BJ (cell line): ENCODE measurements at places on chromosomes 2 and 18.

- no peak for DNase-seq
Measured at GRCh38 chr18:23972453-23972852, 42.1 kb upstream of the TTC39C start.

GRCh38 chr2:20578266-20578894 lies 72.5 kb downstream of the HS1BP3 start:
- DNase-seq, result no peak

DNA sequence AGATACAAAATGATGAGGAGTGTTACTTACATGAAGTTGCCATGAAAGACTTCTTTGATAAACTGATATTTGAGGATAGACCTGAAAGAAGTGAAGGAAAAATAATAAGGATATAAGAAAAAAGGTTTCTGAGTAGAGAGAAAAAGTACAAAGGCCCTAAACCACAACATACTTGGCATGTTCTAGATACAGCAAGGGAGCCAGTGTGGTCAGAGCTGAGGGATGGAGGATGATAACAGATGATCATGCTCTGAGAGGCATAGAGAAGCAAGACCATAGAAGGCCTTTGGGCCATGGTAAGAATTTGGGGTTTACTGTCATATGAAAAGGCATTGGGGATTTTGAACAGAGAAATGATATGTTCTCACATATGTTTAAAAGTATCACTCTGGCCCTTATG lies 424.1 kb upstream of the CHST9 start:
- DNase-seq, result no peak

- DNase-seq, result peak; percentile 53
Measured at GRCh38 chr18:23032030-23032582, 99.0 kb downstream of the RBBP8 start.

DNA sequence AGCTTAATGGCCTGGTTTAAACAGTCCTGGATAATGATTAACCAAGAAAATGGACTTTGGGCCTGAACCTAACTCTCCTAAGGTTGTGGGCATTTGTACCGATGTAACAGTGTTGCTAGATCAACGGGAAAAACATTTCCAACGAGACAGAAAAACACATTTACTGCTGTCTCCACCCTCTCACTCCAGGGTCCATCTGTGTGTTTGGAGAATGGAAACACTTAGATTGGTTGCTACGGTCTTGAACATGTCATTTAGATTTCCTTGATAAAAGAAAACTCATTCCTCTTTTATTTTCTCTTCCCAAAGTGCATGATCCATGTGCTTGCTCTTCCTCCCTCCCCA lies 88.0 kb downstream of the SOCS6 start:
- DNase-seq, result no peak

- no peak for DNase-seq
Measured at GRCh38 chr2:9110893-9111569, 95.6 kb upstream of the ASAP2 start.

DNA sequence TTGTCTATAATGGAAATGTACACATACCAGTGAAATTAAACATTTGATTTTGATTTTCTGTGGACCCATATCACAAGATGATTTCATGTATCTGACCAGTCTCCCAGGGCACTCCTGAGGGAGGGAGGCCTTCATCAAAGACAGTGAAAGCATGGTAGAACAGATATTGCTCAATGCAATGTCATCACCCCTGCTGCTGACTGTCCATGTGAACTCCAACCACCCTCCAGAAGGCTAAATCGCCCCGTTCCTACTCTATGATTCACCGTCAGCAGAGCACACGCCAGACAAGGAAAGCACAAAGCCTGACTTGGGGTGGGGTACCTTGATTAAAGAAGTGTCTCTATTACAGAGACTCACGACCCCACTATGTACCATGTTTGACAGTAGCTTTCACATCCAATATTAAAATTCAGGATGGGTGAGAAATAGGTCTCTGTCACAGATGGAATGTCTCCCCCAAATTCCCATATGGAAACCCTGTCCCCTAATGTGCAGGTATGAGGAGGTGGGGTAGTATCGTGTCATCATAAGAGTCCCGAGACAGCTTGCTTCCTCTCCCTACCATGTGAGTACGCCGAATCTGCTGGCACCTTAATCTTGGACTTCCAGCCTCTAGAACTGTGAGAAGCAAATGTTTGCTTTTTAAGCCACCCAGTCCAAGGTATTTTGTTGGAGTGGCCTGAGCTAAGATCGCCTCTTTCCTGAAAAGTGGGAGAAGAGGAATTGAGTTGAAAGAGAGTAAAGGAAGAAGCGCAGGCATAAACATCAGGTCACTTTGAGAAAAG lies 42.4 kb downstream of the CYB5A start:
- no peak for DNase-seq

DNA sequence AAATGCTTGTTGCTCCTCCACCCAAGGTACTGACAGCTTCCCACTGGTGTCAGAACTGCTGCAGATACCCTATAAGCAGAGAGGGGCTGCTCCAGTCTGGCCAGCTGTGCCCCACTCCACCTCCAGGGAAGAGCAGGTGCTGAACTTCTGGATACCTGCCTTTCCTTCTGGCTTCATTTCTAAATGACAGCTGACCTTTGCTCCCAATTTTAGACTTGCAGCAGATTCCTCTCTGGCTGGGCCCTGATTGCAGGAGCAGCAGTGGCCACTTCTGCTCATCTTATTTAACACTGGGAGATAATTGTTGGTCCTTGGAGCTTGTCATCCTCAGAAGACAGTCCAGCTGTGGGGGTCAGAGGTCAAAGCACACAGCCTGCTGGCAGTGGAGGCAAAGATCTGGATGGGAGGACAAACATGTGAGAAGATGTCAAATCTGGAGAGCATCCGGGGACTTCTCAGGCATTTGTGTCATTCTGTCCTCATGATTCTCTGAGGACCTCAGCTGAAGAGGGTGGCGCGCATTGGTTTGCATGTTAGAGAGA lies 38.9 kb downstream of the SETBP1 start:
- DNase-seq, result no peak

GRCh38 chr2:216621292-216621691 lies 11.9 kb upstream of the IGFBP2 start:
- DNase-seq, result no peak

GRCh38 chr2:206040525-206040924 lies 45.4 kb downstream of the INO80D start:
- DNase-seq, result no peak

DNA sequence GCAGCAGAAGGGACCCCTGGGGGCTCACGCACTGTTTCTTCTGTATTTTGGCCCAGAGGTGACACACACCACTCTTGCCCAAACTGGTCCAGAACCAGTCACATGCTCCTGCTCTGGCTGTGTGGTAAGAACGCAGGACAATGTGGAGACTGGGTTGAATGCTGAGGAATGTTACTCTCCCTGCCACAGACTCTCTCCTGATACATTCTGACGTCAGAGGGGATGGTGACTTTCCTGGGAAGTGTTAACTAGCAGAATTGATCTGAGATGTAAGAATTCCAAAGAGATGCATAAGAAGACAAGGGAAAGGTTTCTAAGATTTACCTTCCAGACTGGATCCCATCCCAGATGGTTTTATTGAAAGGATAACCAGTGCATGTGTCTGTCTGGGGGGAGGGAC lies 100.8 kb downstream of the ASB1 start:
- DNase-seq, result peak; percentile 78

GRCh38 chr2:24400207-24400907 lies 40.0 kb upstream of the ITSN2 start:
- no peak for DNase-seq

DNA sequence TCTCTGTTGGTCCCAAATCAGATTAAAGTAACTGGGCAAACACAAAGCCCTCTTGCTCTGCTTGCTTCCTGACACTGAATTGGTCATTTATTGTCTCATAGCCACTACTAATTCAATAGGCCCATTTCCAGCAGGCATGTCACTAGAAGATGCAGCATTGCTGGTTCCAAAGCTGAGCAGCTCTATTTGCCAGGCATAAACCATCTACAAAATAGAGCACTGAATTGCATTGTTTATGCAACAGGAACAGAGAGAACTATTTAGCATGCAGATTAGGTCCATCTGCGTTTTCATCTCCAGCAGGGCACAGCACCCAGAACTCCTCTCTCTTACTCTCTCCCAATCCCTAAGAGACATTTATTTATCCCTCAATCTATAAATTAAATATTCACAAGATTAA lies 227.6 kb downstream of the SUCLG1 start:
- DNase-seq, result no peak

DNA sequence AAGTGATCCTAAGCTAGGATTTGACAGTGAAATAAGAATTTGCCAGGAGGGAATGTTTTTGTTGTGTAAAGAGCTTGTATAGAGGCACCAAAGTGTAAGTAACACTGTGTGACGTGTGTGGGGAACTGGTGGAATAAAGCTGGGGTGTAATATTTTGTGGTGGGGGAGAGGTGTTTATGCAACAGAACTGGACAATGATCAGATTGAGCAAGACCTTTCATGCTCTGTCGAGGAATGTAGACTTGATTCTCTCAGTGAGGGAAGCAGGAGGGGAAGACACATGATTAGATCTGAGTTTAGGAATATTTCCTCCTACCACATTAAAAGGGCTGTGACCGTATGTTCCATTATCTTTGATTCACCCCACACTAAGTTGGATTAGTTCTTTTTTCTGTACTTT lies 43.6 kb downstream of the EFEMP1 start:
- no peak for DNase-seq

DNA sequence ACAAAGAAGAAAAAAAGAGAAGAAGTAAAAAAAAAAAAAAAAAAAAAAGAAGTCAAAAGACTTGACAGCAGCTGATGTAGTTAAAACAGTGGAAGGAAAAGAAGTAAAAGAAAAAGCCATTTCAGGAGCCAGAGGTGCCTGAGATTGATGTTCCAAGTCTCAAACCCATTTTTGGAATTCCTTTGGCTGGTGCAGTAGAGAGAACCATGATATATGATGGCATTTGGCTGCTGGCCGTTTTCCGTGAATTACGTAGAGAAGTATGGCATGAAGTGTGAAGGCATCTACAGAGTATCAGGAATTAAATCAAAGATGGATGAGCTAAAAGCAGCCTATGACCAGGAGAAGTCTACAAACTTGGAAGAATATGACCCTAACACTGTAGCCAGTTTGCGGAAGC lies 7.6 kb upstream of the CHST10 start:
- DNase-seq, result no peak

- DNase-seq, result no peak
Measured at GRCh38 chr2:238158018-238158508, 707 bp upstream of the ERFE start.

DNA sequence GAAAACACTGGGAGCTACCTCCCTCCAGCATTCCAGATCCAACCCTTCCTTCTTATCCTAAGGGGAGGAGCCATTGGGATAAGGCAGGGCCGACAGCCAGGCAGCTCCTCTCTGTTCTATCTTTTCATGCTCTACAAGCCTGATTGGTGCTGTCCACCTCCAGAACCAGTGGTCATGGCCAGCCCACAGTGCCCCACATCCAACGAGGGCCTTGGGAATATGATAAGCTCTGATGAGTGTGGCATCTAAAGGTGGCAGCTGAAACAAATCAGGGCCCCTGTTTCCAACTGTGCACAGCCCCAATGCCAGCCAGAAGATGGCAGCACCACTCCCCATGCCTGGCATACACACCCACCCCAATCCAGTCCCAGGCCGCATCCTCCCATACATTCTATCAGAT lies 329.3 kb downstream of the C1D start:
- DNase-seq, result no peak

GRCh38 chr2:104872866-104873688 lies 19.2 kb downstream of the POU3F3 start:
- no peak for DNase-seq

GRCh38 chr2:71813315-71813714 lies 334.3 kb downstream of the CYP26B1 start:
- DNase-seq, result no peak

DNA sequence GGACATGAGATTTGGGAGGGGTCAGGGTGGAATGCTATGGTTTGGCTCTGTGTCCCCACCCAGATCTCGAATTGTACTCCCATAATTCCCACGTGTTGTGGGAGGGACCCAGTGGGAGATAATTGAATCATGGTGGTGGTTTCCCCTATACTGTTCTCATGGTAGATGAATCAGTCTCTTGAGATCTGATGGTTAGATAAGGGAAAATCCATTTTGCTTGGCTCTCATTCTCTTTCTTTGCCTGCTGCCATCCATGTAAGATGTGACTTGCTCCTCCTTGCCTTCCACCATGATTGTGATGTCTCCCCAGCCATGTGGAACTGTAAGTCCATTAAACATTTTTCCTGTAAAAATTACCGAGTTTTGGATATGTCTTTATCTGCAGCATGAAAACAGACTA lies 80.9 kb upstream of the GALNT5 start:
- no peak for DNase-seq

DNA sequence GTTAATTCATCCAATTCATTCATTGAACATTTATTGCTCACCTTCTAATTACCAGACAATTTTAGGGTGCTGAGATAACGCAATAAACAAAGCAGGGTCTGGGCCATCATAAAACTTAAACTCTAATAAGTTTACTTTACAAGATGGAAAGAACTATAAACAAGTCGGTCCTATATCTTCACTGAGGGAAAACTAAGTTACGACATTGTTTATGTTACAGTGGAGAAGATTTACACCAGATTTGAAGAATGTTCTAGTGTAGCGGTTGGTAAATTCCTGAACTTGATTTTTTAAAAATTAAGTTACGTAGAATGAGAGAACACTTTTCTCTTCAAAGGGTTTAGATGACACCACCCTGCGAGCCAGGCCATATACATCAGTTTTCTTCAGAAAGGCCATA lies 20.7 kb upstream of the FRZB start:
- no peak for DNase-seq

DNA sequence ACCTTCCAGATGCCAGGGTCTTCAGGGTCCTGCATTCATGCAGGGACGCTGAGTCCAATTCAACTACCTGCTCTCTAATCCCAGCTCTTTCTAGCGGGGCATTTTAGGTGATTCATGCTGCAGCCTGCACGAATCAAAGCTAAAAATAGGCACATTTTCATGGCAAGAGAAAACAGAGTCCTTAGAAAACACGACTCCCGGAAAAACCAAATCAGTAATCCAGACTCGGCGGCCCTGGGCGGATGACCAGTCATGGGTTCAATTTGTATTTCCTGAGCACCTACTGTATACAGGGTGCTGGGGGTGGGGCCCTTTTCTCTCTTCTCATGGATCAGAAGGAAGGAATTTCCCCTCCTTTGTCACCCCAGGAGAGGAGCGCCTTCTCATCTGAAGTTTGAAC lies 64.4 kb downstream of the LONRF2 start:
- DNase-seq, result no peak

GRCh38 chr2:231111987-231112386 lies 12.9 kb downstream of the HTR2B start:
- no peak for DNase-seq

- DNase-seq, result no peak
Measured at GRCh38 chr2:54839461-54840255, 116.2 kb downstream of the EML6 start.

DNA sequence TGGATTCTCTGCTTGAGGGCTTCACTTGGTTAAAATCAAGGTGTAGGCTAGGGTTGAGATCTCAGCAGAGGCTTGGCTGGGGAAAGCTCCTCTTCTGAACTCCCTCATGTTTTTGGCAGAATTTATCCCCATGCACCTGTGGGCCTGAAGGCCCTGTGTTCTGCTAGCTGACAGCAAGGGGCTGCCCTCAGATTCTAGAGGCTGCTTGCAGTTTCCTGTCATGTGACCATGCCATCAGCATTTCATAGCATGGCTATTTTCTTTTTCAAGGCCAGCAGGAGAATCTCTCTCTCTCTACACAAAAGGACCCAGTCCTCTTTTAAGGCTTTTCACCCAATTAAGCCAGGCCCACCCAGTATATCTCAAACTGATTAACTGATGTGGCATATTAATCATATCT lies 514.8 kb upstream of the HNMT start:
- DNase-seq, result no peak

- DNase-seq, result no peak
Measured at GRCh38 chr2:167013227-167013626, 124.9 kb downstream of the XIRP2 start.

- DNase-seq, result no peak
Measured at GRCh38 chr2:28414583-28414982, 21.9 kb downstream of the FOSL2 start.

GRCh38 chr2:85747441-85747840 lies 6.3 kb upstream of the ATOH8 start:
- no peak for DNase-seq
